ENCODE measurements at places on chromosomes 4 and X. TPM values are rescaled to one million over a fixed set of nuclear protein-coding genes. Genes with fewer than 3 reads are reported as not detected.

DNA sequence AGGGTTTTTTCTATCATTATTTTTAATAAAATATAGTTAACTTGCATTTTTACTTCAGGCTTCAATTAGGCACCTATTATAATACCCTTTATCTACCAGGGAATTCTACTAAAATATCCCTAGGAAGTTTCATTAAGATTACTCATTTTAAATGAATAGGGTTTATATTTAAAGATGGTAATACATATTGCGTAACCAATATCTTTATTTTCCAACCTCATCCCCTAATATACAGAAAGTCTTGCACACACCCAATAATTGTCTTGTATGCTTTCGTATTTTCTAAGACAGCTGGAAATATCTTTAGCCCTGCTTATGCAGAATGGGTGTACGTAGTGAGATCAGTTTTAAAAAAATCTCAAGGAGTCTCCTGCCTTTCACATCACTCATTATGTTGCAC is 1186.8 kb downstream of the TECRL start:
- no peak for DNase-seq

NSG1 gene
- total RNA-seq: 7.0 TPM

DNA sequence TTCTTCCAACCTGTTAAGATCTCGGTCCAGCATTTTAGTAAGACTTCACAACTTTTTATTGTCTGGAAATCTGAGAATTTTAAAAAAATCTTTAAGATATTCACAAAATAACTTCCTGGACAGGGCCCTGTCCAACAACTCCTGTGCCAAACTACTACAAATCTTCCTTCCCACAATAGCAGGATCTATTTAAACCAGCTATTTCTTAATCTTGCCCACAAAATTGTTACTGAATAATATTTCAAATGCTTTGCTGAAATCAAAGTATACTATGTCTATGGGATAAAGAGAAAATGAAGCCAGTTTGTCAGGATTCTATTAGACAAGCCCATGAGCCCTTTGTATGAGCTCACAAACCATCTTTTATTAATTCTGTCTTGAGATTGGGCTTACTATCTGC is 104.1 kb upstream of the DDIT4L start:
- DNase-seq: no peak

GAGE12E gene
- total RNA-seq: not detected

EXOC1L gene
- not detected for total RNA-seq

DNA sequence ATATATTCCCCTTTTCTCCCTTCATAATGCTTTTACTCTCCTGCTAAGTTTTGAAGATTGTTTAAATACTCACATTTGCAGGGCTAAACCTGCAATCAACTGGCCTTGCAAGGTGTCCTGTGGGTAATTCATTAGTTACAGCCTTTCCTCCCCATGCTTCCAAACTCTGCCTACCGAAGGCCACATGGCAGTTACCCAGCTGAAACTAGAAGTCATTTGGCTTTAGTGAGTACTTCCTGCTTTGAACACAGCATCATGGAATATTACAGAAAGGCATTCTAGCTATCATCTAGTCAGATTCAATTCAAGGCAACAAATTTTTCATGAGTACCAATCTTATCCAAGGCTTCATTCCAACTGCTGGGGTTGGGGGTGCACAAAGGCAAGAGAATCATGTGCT is 55.6 kb downstream of the SRPX start:
- DNase-seq: no peak

TMEM131L gene
- 8.6 TPM for total RNA-seq

SERTM2 gene
- not detected for total RNA-seq

DNA sequence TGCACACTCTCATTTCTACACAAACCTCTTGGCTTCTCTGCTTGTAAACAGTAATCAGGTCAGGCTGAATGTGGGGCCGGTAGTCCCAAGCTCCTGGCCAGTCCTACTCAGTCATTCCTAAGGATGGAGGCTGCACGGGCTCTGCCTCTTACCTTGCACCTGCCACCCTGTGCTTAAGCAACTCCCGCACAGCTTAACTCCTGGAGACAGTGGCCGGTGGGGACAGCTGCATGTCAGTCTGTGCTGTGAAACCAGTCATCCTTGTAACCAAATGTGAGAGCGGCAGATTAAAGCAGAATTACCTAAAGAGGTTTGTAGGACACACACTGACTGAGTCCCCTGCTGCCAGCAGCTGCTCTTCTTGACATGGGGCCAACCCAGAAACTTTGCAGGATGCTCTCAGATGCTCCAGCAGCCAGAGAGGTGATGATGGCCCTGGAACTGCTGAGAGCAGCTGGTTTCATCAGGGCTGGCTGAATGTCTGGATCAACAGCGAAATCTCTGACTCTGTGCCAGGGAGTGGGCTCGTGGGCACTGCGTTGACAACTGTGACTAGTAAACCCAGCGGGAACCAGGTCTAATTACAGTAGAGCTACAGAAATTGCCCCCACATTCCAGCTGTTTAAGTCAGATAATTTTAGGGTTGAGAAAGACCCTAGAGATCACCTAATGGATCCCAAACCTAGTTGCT is 123.7 kb downstream of the ANAPC4 start:
- no peak for DNase-seq

GRCh38 chrX:34063616-34064015 is 68.5 kb downstream of the FAM47A start:
- DNase-seq: no peak

GRCh38 chr4:128819082-128819742 is 9.7 kb downstream of the JADE1 start:
- DNase-seq: no peak

GRCh38 chr4:23484689-23485088 is 405.2 kb downstream of the PPARGC1A start:
- peak; percentile 24 for DNase-seq

PRR32 gene
- total RNA-seq: not detected

CT45A1 gene
- not detected for total RNA-seq

TEX13B gene
- total RNA-seq: not detected

- DNase-seq: no peak
Measured at GRCh38 chr4:156100651-156101050, 147.0 kb upstream of the CTSO start.

PHOX2B gene
- not detected for total RNA-seq

GRCh38 chrX:65610481-65610880 is 57.0 kb upstream of the MSN start:
- DNase-seq: no peak

- DNase-seq: no peak
Measured at GRCh38 chrX:10702031-10702430, 81.6 kb upstream of the MID1 start.

DNA sequence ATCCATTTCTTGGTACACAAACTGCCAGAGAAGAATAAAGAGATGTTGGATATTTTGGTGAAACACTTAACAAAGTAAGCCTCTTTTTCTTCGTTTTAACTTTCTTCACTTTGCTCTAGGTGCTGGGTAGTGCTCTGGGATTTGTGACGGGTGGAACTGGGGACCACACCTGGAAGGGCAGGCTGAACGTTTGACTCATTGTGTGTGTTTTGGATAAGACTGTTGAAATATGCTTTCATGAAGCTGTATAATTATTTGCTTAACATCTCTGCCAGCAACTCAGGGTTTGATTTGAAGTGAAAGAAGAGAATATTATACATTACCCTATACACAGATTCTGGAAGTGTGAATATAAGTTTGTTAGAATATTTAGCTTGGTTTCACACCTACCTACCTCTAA is 233.2 kb downstream of the ARHGAP10 start:
- no peak for DNase-seq

- DNase-seq: no peak
Measured at GRCh38 chr4:98447648-98448047, 186.5 kb downstream of the RAP1GDS1 start.

LONRF3 gene
- 3.3 TPM for total RNA-seq

SFRP2 gene
- total RNA-seq: not detected

- no peak for DNase-seq
Measured at GRCh38 chrX:15448010-15448639, 45.0 kb downstream of the PIR start.

DNA sequence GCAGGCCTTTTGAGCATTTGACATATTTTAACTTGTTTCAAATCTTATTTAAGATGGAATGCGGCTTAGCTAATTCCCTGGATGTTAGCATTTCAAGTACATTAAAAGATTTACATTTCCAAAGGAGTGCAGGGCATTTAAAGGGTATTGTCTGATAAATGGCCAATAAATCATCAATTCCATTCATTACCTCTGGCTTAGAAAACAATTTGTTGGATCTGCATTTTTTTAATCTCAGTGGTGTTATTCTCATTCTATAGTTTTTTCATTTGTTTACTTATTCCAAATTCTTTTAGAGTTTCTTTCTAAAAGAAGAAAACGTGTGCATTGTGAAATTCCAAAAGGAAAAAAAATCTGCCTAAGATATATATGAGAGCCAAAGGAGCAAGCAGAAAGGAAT is 1.3 kb upstream of the NLRP2B start:
- no peak for DNase-seq

DNA sequence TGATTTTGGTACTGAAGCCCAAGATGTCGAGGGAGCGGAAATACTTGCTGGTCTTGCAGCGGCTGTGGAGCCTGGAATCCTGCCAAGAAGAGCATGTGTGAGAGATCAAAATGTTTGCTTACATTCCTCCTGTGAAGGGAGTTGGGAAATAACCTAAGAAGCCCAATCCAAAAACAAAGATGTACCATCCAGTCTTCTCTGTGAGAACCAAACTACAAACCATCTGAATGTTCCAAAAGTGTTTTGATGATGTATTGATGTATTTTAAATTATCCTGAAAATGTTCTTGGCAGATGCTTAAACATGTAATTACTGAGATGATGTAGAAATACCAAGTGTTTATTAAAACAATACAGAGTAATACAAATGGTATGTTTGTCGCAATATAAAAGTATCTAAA is 10.1 kb upstream of the ADH1A start:
- peak; percentile 25 for DNase-seq

GRCh38 chrX:103158317-103158621 is 56.6 kb upstream of the BEX4 start:
- no peak for DNase-seq

GRCh38 chr4:74667944-74668343 is 126.4 kb downstream of the BTC start:
- no peak for DNase-seq

DNA sequence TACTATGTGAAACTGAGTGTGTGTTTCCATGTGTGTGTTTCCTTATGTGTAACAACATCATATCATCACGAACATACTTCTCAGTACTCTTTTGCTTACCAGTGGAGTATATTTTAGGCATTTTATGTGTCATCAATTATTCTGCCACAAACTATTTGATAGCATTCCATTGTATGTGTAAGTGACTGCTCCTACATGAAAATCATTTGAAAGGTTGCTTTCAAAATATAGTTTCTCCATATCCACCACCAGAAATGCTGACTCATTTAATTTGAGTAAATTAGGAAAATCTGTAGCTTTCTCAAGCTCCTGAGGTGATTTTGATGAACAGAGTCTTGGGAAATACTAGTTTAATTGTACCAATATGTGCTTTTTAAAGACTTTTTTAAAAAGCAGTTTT is 376.2 kb downstream of the PCDH18 start:
- peak; percentile 2 for DNase-seq

DNA sequence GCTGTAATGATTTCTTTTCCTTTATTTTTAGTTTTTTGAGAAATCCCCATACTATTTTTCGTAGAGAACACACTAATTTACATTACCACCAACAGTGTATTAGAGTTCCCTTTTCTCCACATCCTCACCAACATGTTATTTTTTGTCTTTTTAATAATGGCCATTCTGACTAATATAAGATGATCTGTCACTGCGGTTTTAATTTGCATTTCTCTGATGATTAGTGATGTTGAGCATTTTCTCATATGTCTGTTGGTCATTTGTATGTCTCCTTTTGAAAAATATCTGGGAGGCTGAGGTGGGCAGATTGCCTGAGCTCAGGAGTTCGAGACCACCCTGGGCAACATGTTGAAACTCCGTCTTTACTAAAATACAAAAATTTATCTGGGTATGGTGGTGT is 30.2 kb downstream of the SPINK2 start:
- no peak for DNase-seq

GRCh38 chrX:40759374-40759773 is 24.0 kb upstream of the MED14 start:
- no peak for DNase-seq
